ENCODE measurements at places on chromosomes 4 and X.

- DNase-seq: no peak
These were observed 24.6 kb downstream of the HERC5 start for GRCh38 chr4:88481537-88481936.

DNA sequence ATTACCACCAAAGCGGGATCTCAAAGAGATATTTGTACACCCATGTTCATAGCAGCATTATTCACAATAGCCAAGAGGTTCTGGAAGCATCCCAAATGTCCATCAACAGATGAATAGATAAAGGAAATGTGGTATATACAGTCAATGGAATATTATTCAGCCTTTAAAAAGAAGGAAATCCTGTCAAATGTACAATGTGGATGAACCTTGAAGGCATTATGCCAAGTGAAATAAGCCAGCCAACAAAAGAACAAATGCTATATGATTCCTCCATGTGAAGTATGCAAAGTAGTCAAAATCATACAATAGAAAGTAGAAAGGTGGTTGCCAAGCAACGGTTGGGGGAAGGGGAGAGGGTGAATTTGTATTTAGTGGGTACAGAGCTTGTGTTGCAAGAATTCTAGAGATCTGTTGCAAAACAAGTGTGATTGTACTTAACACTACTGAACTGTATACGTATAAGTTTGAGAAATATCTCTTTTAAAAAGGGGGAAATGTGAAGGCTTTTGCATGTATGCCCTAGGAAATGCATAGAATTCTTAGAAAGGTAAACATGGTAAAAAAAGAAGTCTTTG, 5.0 kb upstream of the ZRSR2 start:
- DNase-seq: no peak

DNA sequence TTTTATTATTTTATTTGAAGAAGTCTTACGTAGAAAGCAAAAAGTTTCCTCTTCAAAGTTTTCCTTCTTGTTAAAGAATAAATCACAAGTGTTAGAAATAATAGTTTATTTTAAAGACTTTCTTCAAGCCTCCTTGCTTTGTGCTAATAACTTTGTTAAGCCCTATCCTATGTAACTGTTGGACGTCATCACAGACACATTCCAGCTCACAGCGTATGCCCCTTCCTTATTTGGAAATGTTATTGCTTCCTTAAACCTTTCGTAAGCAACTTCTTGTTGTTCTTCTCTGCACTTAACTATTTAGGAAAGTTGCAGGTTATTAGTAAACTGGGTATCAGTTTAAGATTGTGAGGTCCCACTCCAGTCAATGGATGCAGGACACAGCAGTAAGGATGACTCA, 7.6 kb upstream of the SRD5A3 start:
- DNase-seq: no peak

DNA sequence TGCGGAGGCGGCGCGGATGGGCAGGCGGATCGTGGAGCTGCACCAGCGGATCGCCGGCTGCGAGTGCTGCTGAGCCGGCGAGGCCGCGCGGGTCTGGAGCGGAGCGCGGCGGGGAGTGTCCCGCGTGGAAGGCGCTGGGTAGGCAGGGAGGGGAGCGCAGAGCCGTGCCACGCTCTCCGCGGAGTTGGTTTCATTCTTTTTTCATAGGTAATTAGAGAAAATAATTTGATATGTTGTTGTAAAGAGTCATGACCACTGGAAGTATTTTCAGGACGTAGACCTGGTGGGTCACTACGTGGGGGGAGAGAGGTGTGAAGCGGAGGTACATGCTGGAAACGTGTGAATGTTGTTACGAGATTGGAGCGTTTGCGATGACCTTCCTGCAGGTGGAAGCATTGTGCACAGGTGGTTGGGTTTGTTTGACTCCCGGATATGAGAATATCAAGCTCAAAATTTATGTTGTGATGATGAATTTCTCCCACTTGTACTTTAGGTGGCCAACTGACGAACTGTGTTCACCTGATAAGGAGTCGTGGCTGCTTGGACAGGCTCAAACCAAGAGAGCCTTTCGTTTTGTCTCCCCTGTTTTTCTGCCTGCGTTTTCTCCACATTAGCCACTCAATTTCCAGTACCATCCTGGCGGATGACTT, 19.1 kb upstream of the S100P start:
- DNase-seq: no peak

- no peak for DNase-seq
These were observed 54.8 kb downstream of the DHX15 start for GRCh38 chr4:24529555-24529954.

DNA sequence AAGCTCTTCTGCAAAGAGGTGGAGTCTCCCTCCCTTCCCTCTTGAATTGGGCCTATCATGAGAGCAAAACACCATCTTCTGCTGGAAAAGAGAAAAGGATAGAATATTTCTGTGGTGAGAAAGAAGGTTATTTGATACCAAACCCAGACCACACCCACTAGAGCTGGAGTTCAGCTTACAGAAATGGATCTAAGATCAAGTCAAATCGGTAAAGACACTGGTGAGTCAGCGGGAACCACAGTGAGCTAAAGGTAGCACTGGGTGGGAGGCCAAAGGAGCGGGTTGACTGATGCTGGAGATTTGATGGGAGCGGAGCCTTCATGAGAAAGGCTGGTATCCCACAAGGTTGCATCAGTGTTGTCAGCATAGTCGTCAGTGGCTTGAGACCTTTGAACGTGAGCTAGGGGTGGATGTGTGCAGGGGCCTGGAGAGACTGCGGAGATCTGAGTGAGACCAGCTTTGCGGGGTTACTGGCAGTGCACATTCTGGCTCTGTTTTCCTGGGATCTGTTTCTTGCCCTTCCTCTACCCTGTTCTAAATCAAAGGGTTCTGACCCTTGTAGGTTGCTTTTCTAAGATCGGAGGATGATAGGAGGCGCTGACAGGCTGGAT, 106.4 kb upstream of the SCOC start:
- DNase-seq: no peak

DNA sequence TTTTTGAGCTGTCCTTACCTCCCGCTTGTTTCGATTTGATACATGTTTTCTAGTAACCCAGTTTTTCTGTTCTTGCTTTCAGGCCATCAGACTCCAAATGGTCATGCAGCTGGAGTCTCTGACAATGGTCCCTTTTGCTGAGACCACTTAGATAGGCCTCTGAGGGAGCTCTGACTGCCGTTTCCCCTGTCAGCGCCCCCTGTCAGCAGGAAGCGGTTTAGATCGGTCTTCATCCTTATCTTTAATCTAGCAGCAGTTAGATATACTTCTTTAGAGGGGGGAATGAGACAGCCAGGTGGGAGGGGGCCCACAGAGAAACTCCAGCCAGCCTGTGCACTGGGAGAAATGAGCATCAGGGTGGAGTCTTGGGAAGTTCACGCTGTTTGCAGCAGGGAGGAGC, 457.9 kb downstream of the GPAT3 start:
- no peak for DNase-seq
